ENCODE measurements at places on chromosomes 16 and 17.
A peak's percentile ranks its signal among the peaks of the same experiment; 100 is the strongest.

DNA sequence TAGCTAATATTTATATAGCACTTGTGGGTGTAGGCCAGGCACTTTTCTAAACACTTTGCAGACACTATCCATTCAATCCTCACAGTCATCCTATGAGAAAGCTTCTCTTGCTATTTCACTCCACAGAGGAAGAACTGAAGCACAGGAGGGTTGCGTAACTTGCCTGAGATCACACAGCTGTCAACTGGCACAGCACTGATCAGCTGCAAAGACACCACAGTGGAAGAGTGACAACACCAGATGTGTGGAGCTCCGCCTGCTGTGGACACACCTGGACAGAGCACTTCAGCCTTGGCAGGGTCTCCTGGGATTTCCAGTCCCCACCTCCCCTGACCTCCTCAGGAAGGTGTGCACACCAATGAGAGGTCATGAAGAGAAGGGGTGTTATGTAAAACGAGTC lies 13.3 kb upstream of the CNEP1R1 start:
- DNase-seq, result no peak

DNA sequence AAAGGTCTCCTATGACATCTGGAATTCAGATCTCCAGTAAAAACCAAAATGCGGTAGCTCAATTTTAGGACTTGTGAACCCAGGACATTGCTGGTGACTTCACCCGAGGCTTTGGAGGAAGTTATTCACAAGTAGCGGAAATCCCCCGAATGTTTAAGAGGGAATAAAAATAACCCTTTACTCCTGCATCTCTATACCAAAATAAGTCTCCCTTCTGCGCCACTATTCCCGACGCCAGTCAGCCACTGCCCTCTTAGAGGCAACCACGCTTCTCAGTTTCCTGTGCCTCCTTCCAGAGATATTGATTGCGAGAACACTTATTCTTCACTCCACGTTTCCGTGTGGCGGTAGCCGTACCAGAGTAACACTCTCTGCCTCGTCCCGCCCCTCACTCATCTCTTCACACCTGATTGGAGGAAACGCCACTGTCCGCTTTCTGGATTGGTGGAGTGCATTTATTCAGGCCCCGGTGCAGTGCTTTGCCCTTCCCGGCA lies 27.4 kb downstream of the EMP2 start:
- no peak for DNase-seq

DNA sequence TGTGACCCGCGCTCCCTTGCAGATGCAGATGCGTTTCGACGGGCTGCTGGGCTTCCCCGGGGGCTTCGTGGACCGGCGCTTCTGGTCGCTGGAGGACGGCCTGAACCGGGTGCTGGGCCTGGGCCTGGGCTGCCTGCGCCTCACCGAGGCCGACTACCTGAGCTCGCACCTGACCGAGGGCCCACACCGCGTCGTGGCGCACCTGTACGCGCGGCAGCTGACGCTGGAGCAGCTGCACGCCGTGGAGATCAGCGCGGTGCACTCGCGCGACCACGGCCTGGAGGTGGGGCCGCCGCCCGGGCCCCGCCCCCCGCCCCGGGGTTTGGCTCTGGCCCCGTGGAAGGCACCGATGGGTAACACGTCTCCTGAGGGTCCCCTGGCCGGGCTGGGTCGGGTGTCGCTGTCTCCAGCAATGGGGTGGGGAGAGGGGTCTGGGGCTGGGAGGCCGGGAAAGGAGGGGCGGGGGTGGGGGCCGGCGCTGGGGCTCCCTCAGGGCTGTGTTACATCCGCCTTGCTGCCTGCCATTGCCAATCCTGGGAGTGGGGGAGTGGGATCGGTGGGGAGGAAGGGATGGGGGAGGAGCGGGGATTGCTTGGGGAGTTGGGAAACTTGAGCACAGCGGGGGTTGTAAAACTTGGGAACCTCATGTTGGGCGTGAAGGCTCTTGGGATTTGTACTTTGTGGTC lies 737 bp downstream of the NUDT16L1 start:
- peak; percentile 36 for DNase-seq

GRCh38 chr17:41352597-41353366 lies 2.2 kb upstream of the KRT33A start:
- DNase-seq, result no peak

GRCh38 chr16:69823831-69824563 lies 61.9 kb downstream of the WWP2 start:
- DNase-seq, result no peak

DNA sequence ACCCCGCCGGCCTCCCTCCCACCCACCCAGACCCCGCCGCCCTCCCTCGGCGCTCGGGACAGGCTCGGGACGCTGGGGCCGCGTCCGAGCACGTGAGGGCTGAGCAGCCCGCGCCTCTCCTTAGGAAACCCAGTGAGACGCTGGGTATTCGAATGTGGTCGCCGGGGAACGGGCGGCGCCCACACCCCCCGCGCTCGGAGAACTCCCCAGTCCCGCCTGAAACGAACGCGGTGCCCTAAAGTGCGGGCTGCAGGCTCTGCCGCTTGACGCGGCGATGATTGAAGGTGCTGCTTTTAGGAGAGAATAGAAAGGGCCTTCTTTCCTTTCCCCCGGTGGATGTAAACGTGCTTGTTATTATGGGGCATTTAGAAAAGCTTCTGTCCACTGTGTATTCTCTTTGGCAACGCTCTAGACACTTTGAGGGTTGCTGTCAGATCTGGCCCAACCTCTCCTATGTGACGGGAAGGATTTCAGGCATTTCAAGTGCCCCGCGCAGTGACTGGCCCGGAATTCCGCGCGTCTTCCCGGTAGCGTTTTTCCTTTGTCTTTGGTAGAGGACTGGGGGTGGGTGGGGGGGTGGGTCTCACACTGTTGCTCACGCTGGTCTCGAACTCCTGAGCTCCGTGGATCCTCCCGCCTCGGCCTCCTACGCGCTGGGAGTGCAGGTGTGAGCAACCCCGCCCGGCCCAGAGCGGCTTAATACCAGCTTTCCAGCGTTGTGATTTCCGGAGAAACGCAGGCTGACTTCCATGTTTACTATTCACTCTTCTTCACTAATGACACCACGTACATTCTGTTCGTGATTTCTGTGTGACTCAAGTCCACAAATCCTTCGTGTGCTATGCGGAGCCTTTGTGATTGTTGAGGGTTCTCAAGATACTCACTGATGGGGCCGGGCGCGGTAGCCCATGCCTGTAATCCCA lies 21.8 kb upstream of the FOXK2 start:
- DNase-seq, result peak; percentile 67

GRCh38 chr17:44191369-44191768 lies 4.6 kb downstream of the TMUB2 start:
- DNase-seq, result no peak

DNA sequence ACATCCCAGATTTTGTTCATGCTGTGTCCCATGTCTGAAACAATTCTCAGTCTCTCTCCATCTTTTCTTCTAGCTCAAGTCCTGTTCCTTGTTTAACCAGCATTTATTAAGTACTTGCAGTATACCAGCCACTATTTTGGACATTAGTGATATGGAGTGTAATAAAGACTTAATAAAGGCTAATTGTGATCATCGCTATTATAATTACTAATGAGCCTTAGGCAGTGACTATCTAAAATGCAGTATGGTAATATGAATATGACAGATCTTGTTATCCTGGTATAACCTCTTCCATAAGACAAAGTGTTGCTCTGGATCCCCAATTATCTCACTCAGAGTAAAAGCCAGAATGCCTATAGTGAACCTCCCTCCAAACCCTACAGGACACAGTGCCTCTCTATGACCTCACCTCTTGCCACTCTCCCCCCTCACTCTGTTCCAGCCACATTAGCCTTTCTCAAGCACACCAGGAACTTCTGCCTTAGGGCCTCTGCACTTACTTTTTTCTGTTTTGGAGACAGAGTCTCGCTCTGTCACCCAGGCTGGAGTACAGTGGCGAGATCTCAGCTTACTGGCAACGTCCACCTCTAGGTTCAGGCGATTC lies 1.8 kb upstream of the FLOT2 start:
- no peak for DNase-seq

GRCh38 chr17:57317079-57317478 lies 60.8 kb downstream of the MSI2 start:
- DNase-seq, result no peak

DNA sequence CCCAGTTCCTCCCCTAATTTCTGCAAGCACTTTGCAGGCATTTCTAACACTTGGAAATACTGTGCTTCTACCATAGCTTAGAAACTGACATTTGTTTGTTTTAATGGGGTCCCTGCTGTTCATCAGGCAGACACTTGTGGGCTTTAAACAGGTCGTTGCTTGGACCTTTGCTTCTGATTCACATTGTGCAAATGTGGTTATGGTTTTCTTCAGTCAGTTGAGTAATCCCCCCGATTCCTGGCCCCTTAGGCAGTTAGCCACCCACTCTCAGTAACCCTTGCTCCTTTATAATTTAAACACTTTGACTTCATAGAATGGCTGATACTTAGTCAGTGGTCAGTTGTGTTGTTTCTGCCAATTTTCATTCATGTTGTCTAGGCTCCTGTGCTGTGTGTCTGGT lies 39.4 kb downstream of the SLC47A1 start:
- no peak for DNase-seq

- DNase-seq, result no peak
Observed at GRCh38 chr17:70987867-70988340, 818.6 kb downstream of the KCNJ2 start.

DNA sequence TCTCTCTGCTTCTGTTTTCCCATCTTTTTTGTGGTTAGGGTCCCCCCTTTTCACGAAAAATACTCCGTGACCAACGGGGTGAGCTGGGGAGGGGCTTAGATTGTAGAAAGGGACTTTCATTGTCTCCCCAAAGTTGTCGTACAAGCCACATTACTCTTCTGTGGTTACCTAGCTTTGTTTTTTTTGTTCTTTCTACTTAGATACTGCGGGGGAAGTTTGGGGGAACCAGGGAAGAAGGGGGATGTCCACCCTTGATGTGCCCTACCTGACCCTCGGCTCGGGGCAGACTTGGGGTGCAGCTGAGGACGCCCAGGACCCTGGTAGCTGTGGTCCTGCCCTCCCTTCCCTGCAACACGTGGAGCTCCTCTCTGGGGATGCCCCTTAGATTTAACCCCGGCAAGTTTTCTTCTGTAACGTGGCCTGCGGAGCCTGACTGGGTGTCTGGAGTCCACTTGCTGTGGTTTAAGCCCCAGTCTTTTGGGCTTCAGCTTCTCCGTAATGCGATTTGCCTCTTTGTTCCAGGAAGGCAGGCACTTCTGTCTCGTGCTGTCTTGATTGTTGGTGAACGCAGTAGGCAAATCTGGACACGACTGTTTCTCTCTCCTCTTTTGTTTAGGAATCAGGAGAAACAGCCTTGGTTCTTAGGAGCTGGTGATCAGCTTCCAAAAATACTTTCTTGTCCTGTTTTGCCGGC lies 892 bp downstream of the ABCC1 start:
- no peak for DNase-seq

DNA sequence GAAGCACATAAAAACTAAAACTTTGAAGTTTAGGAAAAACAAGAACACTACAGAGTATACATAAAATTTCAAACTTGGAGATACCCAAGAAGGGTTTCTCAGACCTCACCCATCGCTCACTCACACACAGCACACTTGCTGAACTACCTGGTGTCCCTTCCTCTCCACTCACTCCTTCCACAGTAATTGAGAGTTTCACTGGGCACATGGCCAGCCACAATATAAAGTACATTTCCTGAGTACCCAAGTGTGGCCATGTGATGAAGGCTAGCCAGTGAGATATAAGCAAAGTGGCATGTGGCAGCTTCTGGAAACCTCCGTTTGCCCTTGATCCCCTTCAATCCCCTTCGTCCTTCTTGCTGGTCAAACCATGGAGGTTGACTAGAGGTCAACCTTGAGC lies 11.9 kb downstream of the TOX3 start:
- peak; percentile 29 for DNase-seq

DNA sequence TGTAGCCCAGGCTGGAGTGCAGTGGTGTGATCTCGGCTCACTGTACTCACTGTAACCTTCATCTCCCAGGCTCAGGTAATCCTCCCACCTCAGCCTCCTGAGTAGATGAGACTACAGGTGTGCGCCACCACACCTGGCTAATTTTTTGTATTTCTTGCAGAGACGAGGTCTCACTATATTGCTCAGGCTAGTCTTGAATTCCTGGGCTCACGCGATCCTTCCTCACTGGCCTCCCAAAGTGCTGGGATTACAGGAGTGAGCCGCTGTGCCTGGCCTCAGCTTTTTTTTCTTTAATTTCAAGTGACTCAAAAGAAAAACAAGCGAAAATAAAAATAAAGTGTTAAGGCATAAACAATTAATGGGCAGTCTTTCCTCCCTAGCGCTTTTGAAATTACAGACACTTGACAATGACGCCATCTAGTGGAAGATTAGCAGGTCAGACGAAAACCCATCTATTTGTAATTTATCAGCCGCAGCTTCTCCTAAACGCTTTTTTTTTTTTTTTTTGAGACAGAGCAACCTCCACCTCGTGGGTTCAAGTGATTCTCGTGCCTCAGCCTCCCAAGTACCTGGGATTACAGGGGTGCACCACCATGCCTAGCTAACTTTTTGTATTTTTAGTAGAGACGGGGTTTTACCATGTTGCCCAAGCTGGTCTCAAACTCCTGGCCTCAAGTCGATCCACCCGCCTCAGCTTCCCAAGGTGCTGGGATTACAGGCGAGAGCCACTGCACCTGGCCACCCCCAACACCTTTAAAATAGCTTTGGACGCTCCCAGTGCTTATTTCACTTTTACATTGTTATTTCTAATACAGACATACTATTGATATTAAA lies 28.1 kb upstream of the PECAM1 start:
- DNase-seq, result peak; percentile 68

DNA sequence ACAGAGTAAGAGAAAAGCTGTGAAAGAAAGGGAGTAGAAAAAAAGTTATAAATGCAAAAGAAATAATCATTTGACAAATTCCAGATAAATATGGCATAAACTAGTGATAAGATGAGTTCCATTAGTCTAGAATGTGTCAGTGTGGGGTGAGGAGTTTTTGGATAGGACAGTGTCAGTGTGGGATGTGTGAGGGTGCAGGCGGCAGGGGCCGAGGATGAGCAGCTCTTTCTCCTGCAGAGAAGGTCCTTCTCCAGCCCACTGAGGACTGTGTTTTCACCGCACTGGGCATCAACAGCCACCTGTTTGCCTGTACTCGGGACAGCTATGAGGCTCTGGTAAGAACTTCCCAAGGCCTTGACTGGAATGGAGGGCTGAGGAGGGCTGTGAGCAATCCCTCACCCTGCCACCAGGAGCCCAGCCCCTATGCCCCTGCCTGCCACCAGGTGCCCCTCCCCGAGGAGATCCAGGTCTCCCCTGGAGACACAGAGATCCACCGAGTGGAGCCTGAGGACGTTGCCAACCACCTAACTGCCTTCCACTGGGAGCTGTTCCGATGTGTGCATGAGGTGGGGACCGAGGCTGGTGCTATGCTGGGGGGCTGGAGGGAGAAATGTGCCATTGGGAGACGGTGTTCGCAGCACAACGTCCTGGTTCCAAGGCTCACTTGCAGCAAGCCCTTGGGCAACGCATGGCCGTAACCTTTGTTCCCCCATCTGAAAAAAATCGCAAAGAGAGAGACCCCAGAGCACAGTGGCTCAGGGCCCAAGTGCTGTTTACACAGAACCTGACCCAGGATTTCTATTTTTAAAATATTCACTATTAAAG lies 13.1 kb downstream of the RAPGEFL1 start:
- peak; percentile 72 for DNase-seq

DNA sequence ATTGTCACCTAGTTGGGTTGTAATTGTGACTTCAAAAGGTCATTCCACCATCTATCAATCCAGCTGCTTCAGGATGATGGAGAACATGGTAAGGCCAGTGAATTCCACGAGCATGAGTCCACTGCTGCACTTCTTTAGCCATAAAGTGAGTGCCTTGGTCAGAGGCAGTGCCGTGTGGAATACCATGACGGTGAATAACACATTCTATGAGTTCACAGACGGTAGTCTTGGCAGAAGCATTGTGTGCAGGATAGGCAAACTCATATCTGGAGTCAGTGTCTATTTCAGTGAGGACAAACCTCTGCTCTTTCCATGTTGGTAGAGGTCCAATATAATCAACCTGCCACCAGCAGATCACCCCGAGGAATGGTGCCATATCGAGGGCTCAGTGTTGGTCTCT lies 650.9 kb downstream of the KCNJ2 start:
- DNase-seq, result no peak
